Stimulated activated CD8-positive, alpha-beta memory T cell treated with anti-CD3 and anti-CD28 coated beads, Interleukin-4, amount 100 ng/mL, for 1 hour (primary cell): ENCODE measurements at places on chromosomes 3 and 15.

- DNase-seq = no peak
These were observed 3.2 kb downstream of the TNIK start for GRCh38 chr3:171456765-171457606.

DNA sequence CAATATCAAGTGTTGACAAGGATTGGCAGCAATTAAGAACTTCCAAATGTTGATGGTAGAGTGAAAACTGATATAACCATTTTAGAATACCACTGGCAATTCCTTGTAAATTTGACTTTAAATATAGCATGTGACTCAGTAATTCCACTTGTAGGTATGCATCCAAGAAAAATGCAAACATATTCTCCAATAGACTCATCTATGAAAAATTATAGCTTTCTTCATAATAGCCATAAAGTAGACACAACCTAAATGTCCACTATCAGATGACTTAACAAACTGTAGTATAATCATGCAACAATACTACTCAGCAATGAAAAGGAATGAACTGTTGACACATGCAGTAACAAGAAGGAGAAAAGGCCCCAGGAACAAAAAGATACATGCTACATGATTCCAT is 988.1 kb downstream of the FHIT start:
- no peak for DNase-seq

GRCh38 chr3:52881871-52882270 is 15.5 kb downstream of the STIMATE start:
- DNase-seq = no peak

DNA sequence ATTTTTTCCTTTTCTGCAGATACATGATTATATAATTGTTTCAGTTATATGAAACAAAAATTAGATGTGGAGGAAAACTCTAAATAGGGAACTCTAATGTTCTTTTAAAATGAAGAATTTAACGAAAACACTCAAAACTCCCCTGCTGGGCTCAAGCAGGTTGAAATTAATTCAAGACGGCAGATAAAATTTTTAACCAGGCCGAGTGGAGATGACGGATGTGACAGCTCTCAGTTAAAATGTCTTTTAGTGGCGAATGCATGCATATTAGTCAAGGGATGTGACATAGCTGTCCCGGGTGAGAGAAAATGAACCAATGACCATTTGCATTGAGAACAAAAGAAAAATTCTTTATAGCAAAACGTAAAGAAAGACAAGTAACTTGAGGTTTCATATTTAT is 110.1 kb downstream of the ROBO2 start:
- DNase-seq = no peak

GRCh38 chr15:35281515-35281914 is 196.4 kb upstream of the NANOGP8 start:
- no peak for DNase-seq

- no peak for DNase-seq
These were observed 65.5 kb downstream of the PEX5L start for GRCh38 chr3:179971280-179971679.

GRCh38 chr3:51940648-51941462 is 849 bp downstream of the RRP9 start:
- no peak for DNase-seq

- no peak for DNase-seq
These were observed 396.3 kb downstream of the IL5RA start for GRCh38 chr3:2713923-2714322.

GRCh38 chr3:34675383-34676120 is 877.1 kb downstream of the PDCD6IP start:
- no peak for DNase-seq

- DNase-seq = no peak
These were observed 28.3 kb downstream of the MRAS start for GRCh38 chr3:138376663-138377062.

DNA sequence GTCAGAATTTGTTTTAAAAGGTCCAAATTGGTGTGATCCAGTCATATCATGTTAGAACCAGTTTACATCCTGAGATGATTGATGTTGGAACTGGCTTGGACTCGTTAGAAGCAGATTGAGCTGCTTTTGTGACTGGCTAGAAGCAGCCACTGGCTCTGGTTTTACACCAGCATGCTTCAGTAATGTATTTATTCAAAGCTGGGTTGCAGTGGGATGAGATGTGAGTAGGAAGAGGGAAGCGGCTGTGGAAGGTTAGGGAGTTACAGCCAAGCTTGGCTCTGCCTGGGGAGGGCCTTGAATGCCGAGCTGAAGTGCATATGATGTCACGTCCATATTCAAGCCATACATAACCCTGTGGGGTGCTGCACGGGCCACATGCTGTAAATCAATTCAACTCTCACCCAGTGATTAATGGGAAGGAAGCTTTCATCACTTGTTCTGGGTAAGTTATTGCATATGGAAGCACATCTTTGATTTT is 104.0 kb upstream of the SMAD3 start:
- DNase-seq = no peak

DNA sequence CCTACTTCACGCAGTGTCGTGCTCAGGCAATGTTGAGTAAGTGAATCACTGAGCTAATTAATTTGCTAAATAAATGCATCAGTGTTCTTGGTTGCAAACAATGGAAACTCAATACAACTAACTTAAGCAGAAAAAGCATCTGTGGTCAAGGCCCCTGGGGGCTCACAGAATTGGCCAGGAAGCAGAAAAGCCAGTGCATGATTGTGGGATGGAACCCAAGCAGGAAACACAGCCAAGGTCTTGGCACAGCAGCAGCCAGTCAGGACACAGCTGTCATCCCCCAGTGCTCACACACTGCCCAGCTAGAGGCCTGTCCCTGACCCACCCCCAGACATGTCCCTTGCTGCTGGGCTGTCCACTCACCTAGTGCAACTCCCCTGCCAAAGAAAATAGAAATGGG is 85.9 kb downstream of the AQP9 start:
- no peak for DNase-seq

DNA sequence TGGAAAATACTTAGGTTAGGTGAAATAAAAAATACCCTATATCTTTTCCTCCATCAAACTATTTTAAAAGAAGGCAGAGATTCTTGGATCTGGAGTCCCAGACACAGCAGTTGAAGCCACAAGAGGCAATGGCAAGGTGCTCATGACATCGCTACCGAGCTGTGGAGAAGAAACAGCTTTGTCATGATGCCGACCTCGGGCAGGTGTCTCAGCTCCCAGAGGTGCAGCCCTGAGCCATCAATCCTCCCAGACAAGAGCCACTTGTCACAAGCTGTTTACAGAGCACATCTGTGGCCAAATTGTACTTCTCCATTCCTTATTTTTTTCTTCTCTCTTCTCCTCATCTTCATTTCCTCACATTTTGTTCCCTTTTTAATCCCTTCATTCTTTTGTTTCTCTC is 50.8 kb downstream of the GPR176 start:
- DNase-seq = no peak

DNA sequence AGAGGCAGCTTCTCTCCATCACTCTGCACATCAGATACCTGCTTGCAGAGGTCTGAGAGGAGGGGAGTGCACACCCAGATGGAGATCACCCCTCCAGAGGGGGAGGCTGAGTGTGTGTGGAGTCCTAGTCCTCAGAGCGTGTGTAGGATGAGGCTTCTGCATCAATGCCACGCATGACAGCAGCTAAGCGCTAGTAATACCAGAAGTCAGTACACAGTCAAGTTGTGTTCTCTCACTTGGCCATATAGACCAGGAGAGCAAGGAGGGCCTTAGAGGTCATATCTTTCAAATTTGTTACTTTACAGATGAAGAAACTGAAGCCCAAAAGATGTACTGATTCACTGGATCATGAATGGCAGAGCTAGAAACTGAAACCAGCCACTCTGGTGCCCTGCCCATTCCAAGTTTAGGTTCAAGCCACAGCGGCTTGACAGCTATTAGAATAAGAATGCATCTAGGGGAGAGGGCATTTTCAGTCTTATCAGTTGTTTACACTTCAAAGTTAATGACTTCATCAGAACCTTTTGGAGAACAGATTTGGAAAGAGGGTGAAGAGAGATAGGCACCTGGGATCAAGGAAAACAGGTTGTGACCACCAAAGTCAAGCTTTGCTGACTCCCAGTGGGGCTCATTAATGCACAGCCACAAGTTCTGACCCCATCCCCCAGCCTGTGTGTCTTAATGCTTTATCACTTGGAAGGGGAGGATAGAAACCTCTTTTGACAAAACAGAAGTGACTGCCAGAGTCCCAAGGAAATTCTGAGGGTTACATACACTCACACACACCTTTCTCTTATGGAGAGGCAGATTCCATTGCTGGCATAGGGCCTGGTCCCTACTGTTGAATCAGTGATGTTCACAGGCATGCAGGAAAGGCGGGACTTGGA is 310.3 kb downstream of the CHST2 start:
- no peak for DNase-seq

- no peak for DNase-seq
These were observed 12.0 kb downstream of the TTBK2 start for GRCh38 chr15:42908538-42908937.

DNA sequence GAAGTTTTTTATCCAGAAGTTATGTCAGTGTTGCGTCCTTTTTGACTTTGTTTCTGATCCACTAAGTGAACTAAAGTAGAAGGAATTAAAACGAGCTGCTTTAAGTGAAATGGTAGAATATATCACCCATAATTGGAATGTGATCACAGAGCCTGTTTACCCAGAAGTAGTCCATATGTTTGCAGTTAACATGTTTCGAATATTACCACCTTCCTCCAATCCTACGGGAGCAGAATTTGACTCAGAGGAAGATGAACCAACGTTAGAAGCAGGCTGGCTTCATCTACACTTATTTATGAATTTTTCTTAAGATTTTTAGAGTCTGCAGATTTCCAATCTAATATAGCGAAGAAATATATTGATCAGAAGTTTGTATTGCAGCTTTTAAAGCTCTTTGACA is 57.6 kb downstream of the DNAH1 start:
- no peak for DNase-seq

DNA sequence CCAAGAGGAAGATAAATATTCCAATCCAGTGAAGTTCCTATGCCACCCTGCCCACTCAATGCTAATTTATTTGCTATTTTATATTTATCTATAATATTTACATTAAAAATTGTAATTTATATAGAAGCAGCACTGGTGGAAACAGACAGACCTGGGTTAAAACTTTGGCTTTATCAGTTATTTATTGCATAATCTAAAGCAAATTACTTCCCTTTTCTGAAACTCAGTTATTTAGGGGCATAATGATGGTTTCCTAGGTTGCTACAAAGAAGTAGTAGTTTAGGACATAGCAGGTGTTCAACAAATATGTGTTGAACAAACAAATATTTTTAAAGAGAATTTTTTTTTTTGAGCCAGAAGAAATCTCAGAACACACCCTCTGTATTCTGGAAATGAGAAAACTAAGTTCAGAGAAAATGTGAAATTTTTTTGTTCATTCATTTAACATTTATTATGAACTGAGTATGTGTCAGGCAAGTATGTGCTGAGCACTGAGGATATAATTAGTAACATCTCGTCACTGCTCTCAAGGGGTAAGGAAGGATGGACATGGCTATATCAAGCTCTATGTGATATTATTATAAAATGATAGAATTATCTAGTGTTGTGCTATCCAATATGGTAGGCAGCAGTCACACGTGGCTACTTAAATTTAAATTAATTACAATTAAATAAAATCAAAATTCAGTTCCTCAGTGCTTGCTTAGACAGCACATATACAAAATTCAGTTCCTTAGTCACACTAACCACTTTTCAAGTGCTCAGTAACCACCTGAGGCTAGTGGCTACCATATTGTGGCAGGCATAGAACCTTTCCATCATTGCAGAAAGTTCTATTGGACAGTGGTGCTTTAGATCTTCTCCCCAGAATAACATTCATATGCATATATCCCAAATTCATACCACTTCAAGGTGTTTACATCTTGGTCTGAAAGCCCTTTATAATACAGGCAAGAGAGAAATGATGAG is 7.0 kb upstream of the UBE2Q2 start:
- DNase-seq = no peak

DNA sequence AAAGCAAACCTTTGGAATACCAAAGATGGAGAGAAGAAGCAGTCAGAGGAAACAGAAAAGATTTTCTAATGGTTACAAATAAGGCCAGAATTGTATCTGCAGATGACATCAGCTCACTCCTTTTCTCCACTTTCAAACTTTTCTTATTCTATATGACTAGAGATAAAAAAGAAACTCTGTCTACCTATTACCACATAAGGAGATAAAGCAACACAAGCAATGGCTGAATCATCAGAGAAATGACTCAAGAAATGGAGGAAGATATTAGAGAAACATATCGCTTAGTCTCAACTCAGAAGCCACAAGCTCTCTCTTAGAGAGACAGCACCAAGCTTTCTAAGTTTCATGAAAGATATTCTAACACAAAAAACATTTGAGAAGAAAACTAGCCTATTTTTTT is 784.0 kb downstream of the ZPLD1 start:
- DNase-seq = no peak

DNA sequence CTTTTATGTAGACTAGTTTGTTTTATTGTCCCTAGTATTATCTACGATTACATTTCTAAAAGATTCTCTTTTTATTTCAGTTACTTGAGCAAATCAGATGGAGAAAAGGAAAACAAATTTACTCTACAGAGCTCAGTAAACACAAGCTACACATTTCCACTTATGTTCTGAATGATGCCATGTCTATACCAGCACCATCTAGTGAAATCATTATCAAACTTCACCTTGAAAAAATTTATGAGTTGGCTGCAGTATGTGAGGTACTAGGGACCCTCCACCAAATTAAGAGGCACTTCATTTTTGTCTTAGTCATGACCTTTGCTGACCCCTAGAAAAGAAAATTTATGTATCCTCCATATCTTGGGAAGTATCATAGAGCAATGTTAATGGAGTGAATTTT is 827.4 kb downstream of the SI start:
- DNase-seq = no peak

DNA sequence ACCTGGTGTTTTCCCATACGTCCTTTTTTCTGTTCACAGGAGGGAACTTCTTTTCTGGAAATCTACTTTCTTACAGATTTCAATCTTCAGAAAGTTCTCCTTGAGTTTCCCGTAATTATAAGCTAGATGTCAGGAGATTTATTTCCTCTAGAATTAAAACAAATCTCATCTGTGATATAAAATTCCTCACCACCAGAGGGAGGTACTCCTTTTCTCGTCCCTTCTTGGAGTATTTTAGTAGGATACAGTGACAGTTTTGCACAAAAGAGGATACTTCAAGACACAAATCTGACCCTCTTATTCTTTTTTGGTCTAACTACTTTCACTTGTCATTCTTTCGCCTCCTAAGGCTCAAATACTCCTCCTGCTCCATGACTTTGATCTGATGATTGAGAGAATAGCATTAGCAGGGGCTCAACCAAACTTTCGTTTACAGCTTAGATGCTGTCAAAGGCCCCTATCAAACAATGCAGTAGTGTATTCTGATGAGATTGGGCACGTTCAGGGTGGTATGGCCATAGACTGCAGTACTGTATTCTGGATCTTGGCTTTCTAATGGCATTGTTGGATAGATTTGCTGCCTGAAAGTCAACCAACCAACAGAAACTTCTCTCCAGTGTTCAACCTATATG is 38.0 kb downstream of the TMEM41A start:
- no peak for DNase-seq
